RPMI8226 (cell line): ENCODE measurements at places on chromosomes 12 and 14.

- DNase-seq, result no peak
Observed at GRCh38 chr14:69049675-69050074, 70.6 kb upstream of the ACTN1 start.

GRCh38 chr14:64929014-64929359, 13.6 kb downstream of the GPX2 start:
- no peak for DNase-seq

DNA sequence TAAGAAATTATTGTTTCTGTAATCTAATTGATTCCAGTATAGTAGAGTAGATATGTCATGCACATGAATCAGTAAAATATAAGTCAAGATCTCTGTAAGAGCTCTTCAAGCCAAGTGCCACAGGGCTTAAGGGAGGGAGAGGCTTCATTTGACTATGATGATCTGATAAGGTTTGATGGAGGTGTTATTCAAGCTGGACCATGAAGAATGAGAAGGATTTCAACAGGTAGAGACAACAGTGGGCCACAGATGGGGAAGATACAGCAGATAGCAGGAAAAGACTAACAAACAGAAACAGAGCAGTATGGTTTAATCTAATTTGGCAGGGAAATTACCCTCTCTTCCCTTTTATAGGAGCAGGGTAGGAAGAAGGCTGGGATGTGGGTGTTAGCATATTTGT, 40.6 kb upstream of the FKBP4 start:
- DNase-seq, result no peak

- no peak for DNase-seq
Observed at GRCh38 chr12:118353721-118354120, 19.0 kb downstream of the TAOK3 start.

DNA sequence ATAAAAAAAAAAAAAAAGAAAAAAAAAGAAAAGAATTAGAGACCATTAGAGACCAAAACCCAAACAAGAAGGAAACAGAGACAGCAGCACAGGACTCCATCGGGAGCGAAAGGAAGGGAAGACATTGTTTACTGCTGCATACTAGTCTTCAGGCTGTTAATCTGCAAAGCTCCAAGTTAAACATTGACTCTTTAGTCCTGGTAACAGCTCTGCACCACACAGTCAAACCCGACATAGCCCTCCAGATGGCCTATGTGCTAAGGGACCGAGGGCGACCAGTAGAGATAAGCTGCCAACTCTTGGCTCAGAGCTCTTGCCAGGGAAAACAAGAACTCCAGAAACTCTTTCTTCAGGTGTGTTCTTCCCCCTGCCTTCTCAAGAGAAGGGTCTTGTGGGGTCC, 7.8 kb downstream of the P2RX4 start:
- no peak for DNase-seq

GRCh38 chr14:20683891-20684661, at the start of gene RNASE4:
Gene RNASE4, plus strand, starts transcription at chr14:20684560. Its CDS starts 14,812 bp downstream, at chr14:20699372.
- peak; percentile 80 for DNase-seq
